Activated CD4-positive, alpha-beta memory T cell treated with anti-CD3 and anti-CD28 coated beads, Interleukin-2, amount 10 ng/mL, durations not matched to agents 7 days and 5 days (primary cell): ENCODE measurements at places on chromosomes 13 and 19.

- DNase-seq: no peak
These were observed 663 bp upstream of the PLA2G4C start for GRCh38 chr19:48111280-48111679.

DNA sequence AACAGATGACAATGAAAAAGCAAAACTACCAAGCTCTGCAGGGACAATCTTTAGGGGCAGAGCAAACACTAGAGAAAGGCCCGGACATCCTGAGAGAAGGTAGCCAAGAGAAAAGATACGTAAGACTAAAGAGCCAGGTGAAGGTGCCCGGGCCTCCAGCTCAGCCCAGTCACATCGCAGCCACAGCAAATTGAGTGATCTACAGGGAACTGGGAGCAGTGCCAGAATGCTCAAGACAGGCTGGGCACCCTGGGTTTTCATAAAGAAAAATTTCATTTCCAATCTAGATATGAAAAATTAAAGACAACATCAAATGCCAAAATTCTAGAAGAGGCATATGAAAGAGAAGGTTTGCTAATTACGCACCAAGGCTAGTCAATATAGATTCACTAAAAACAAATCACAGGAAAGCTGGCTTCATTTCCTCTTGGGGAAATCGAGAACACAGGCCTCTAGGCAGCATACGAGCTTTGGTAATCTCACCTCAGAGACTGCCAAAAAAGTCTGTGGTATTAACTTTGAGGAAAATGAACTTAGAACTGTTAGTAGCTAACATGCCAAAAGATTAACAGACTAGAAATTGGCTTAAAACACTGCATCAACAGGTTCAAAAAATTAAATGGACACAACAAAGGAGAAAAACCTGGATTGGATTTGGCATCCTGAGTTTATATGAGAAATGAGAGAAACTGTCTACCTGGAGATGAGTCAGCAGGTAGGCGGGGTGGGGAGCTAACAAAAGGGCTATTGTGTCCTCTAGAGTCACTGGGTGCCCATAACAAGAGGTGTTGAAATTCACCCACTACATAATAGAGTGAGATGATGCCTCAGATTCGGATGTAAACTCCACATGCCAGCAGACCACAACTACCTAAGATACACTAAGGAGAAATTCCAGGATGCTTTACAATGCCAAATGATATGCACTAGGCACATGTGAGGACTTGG, 6.6 kb downstream of the ANKRD10 start:
- DNase-seq: no peak

GRCh38 chr19:10695401-10696398, 5.5 kb upstream of the QTRT1 start:
- DNase-seq: peak; percentile 93

GRCh38 chr19:1865172-1866010, 2.0 kb upstream of the KLF16 start:
- DNase-seq: no peak

DNA sequence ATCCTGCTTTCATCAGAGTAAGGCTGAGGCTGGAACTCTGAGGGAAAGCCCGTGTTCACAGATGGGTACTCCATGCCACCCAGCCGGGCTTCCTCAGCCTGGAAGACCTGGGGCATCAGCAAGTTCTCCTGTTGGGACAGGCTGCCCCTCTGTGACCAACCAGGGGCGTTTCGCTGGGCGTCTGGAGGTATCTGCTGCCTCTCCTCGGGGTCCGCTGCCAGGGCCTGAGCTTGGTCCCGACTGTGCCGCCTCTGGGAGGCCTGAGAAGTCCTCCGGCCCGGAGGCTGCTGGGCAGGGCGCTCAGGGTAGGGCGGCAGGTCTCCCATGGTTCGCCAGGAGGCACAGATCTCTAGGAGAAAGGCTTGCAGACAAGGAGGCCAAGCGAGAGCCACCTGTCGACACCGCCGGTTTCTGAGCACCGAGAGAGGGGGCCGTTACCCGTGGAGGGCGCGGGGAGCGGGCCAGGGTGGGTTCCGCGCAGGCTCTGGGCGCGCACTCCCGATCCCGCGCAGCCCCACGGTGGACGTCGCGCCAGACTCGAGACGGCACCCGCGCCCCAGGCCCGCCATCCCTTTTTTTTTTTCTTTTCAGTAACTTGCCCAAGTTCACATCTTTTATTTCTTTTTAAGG, at the start of gene RSPH6A:
TSS of gene RSPH6A (minus strand) at position 458 of the 630 bp plus-strand sequence. CDS start at position 326, 132 bp downstream.
- DNase-seq: no peak

GRCh38 chr13:40651866-40652587, 14.4 kb downstream of the FOXO1 start:
- no peak for DNase-seq

DNA sequence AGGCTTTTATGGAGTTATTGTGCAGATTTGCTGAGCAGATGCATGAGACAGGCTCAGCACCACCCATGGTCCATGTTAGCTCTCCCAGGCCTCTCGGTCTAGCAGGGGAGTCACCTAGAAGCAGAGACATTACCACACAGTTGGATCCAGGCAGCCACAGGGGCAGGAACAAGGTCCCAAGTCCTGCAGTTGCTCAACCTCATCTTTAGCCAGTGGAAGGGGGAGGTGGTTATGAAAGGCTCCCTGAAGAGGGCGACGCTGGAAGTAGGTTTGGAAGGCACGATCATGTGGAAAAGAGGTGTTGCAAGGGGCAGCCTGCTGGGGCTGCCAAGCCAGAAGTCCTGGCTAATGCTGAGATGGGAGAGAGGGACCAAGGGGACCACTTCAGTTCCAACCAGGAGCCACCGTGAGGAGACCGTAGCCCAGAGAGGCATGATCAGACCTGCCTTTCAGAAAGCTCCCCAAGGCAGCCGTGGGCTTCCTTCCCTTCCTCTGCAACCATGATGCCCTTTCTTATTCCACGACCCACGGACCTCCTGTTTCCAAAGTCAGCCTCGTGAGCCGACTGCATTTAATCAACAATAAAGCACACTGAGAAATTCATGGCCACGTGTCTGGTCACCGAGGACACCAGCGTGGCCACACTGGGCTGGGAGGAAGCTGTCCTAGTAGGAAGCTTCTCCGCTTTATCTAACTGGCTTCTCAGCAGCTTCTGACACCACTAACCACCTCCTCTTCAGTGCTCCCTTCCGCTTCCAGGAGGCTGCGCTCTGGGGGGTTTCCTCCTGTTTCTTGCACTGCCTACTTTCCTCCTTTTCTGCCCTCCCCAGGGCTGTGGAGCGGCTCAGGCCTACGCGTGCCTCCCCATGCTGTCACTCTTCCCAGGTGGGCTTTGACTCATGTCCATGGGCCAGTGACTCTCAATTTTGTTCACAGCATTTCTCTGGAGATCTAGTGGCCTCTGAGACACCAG, 2.6 kb downstream of the AP1M1 start:
- DNase-seq: peak; percentile 14

DNA sequence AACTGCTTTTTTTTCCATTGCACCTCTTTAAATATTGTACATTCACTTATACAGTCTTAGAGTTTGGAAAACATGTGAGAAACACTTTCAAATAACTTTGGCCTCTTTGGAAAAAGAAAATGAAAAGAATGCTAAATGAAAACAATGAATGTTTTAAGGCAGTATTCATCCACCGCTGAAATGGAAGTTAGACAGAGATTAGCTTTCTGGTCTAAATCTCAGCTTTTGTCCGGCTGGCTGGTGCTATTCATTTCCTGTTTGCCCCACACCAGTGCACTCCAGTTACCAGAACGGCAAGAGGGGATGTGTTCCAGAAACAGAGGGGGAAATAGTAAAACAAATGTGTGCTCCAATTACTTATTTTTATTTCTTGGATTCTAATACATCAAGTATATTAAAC, 1201.3 kb downstream of the EFNB2 start:
- DNase-seq: no peak

GRCh38 chr13:85825454-85825853, 26.2 kb upstream of the SLITRK6 start:
- no peak for DNase-seq

- no peak for DNase-seq
These were observed 4.5 kb downstream of the KCNN4 start for GRCh38 chr19:43776286-43776685.

- no peak for DNase-seq
These were observed 113.0 kb downstream of the KL start for GRCh38 chr13:33129094-33129832.

DNA sequence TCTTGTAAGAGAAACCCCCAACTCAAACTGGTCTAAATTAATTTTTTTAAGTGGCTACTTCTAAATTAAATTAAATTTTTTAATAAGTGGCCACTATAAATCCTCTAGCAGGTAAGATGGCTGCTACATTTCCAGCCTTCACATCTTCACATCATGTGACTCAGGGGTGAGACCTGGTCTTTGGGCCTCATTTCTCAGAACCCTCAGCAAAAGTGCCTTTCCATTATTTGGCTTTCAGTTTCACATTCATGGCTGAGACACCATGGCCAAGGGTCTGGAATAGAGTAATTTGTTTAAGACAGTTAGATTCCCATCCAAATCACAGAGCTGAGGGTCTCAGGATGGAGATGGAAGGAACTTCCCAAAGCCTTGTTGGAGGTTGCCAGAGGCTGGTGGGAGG, 47.5 kb downstream of the DCT start:
- no peak for DNase-seq

GRCh38 chr13:57452228-57452627, 179.3 kb upstream of the PCDH17 start:
- DNase-seq: no peak

DNA sequence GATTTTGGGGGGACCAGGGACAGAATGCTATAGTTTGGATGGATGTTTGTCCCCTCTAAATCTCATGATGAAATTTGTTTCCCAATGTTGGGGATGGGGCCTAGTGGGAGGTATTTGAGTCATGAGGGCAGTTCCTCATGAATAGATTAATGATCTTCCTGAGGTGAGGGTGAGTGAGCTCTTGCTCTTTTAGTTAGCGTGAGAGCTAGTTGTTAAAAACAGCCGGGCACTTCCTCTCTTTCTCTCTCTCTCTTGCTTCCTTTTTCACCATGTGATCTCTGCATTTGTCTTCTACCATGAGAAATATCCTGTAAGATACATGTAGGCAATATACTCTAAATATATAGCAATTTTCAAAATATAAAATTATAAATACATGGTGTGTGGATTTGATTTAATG, 290.8 kb upstream of the PCDH9 start:
- no peak for DNase-seq

- DNase-seq: no peak
These were observed 70.1 kb upstream of the IPO5 start for GRCh38 chr13:97883396-97883795.

- DNase-seq: no peak
These were observed 30.9 kb downstream of the FAM216B start for GRCh38 chr13:42812316-42812715.

DNA sequence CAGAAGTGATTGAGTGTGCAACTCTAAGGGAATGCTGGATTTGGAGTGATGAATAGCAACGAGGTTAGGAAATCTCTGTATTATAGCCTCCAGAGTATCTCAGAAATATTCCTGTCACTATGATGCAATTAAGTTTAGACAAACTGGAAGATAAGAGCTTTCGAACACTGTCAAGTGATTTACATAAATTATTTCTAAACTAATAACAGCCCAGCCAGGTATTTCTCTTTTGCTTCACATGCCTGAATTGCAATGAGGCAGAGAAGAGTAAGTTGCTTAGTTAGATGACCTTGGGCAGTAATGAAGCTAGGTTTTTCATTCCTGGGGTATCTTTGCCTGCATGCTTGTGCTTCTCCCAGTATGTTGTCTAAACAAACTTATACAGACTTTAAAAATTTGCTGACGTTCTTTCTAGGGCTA, 134.5 kb downstream of the LMO7 start:
- DNase-seq: no peak
